ENCODE measurements at places on chromosomes 2 and 18. TPM values are rescaled to one million over a fixed set of nuclear protein-coding genes. Genes with fewer than 3 reads are reported as not detected.

GRCh38 chr2:217366266-217366895, 506.5 kb upstream of the TNP1 start:
- H3K36me3 ChIP-seq, result peaks cover 3% of the 10 kb centered on the region
- H3K27me3 ChIP-seq, result peaks cover 4% of the 10 kb centered on the region

- H3K27ac ChIP-seq, result peak overlapping the region; percentile 30
- DNase-seq, result no peak
- H3K27me3 ChIP-seq, result peaks cover 3% of the 10 kb centered on the region
- no peak overlapping the region for H3K4me3 ChIP-seq
- no peaks in the 10 kb centered on the region for H3K4me1 ChIP-seq
Observed at GRCh38 chr2:225165052-225165451, 122.8 kb upstream of the DOCK10 start.

- DNase-seq, result peak; percentile 48
- no peaks in the 10 kb centered on the region for H3K36me3 ChIP-seq
- no peak overlapping the region for H3K4me3 ChIP-seq
- H3K4me1 ChIP-seq, result peaks cover 2% of the 10 kb centered on the region
- peaks cover 21% of the 10 kb centered on the region for H3K27me3 ChIP-seq
Observed at GRCh38 chr2:119517433-119517832, 6.8 kb downstream of the SCTR start.

DNA sequence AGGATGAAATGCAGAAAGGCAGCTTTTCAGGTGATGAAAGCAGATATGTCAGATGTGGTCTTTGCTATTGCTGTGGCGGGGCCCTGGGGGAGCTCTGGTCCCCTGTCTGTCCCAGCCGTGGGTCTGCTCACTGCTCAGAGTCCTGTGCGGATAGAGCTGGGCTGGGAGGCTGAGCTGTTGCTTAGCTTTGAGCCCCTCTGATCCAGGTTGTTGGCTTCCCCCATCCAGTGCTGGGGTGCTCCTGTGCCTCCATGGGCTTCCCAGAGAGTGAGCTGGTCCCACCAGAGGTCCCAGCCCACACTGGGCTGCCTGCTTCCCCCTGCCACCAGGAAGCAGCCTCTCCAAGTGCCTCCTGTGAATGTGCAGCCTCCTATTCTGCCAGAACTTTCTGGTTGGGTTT, 55.4 kb downstream of the SH3RF3 start:
- peaks cover 2% of the 10 kb centered on the region for H3K4me1 ChIP-seq
- no peak for DNase-seq
- H3K4me3 ChIP-seq, result no peak overlapping the region

GRCh38 chr2:89833780-89834117, 1142.3 kb downstream of the RPIA start:
- H3K36me3 ChIP-seq, result peaks cover 36% of the 10 kb centered on the region
- no peaks in the 10 kb centered on the region for H3K4me1 ChIP-seq
- H3K4me3 ChIP-seq, result no peak overlapping the region
- DNase-seq, result no peak
- H3K27ac ChIP-seq, result no peak overlapping the region
- no peaks in the 10 kb centered on the region for H3K27me3 ChIP-seq

- peak overlapping the region; percentile 35 for H3K4me3 ChIP-seq
- H3K36me3 ChIP-seq, result peaks cover 17% of the 10 kb centered on the region
- H3K27me3 ChIP-seq, result no peaks in the 10 kb centered on the region
- peak; percentile 65 for DNase-seq
Observed at GRCh38 chr2:218257390-218257981, 3.3 kb upstream of the GPBAR1 start.

GRCh38 chr2:54008439-54008838, 37.6 kb upstream of the PSME4 start:
- H3K36me3 ChIP-seq, result peaks cover 15% of the 10 kb centered on the region
- peaks cover 9% of the 10 kb centered on the region for H3K4me1 ChIP-seq
- no peaks in the 10 kb centered on the region for H3K27me3 ChIP-seq
- no peak for DNase-seq

GRCh38 chr18:23852236-23853045, 162.1 kb upstream of the TTC39C start:
- no peaks in the 10 kb centered on the region for H3K36me3 ChIP-seq
- H3K4me3 ChIP-seq, result no peak overlapping the region
- DNase-seq, result no peak
- H3K4me1 ChIP-seq, result peaks cover 13% of the 10 kb centered on the region
- peaks cover 2% of the 10 kb centered on the region for H3K27me3 ChIP-seq

GRCh38 chr18:24633121-24633520, 172.7 kb downstream of the HRH4 start:
- H3K27ac ChIP-seq, result no peak overlapping the region
- no peaks in the 10 kb centered on the region for H3K4me1 ChIP-seq
- H3K36me3 ChIP-seq, result no peaks in the 10 kb centered on the region
- DNase-seq, result no peak

DNA sequence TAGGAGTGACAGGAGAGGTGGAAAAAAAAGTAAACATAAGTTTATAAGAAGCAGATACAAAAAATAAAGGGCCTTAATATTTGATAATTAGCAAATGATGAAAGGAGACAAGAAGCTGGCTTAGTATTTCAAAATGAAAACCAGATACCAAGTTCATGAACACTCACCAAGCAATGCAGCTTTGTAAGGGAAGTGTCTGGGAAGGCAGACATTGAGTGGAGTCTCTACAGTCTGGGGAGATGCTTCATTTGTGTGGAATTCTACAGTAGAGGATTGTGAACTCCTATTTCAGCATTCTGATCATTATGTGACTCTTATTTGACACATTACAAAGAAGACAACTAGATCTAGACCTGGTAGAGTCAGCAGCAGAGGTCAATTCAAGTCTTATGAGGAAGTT, 1072.7 kb downstream of the DSC3 start:
- no peaks in the 10 kb centered on the region for H3K4me1 ChIP-seq
- no peak overlapping the region for H3K27ac ChIP-seq
- H3K27me3 ChIP-seq, result no peaks in the 10 kb centered on the region
- no peak for DNase-seq

GRCh38 chr2:222862909-222863544, 2.2 kb downstream of the ACSL3 start:
- H3K27ac ChIP-seq, result no peak overlapping the region
- peaks cover 9% of the 10 kb centered on the region for H3K27me3 ChIP-seq
- DNase-seq, result no peak
- H3K4me1 ChIP-seq, result peaks cover 8% of the 10 kb centered on the region

DNA sequence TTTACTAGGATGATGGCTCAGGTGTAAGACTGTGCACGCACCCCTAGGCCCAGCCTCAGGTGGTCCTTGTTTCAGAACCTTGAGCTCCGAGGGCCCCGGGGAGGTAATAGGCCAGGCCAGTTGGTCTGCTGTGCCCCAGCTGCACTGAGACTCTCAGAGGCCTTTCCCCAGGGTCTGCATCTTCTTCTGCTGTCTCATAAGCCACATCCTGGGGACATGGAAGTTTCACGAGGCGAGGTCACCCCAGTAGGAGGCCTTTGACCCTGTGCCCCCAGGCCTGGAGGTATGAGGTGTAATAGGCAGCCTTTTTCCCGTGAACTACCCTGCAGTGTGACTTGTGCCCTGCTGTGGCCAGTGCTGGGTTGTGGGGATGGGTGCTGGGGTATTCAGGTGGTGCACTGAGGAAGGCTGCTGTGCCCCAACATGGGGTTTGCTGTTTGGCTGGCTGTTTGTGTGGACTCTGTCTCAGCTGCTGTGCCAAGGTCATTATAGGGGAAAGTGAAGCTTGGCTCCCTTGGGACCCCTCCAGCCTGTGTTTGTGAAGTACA, 6.9 kb downstream of the OXER1 start:
- H3K36me3 ChIP-seq, result no peaks in the 10 kb centered on the region
- no peak for DNase-seq
- peaks cover 13% of the 10 kb centered on the region for H3K4me1 ChIP-seq
- no peaks in the 10 kb centered on the region for H3K27me3 ChIP-seq
- H3K4me3 ChIP-seq, result no peak overlapping the region

DNA sequence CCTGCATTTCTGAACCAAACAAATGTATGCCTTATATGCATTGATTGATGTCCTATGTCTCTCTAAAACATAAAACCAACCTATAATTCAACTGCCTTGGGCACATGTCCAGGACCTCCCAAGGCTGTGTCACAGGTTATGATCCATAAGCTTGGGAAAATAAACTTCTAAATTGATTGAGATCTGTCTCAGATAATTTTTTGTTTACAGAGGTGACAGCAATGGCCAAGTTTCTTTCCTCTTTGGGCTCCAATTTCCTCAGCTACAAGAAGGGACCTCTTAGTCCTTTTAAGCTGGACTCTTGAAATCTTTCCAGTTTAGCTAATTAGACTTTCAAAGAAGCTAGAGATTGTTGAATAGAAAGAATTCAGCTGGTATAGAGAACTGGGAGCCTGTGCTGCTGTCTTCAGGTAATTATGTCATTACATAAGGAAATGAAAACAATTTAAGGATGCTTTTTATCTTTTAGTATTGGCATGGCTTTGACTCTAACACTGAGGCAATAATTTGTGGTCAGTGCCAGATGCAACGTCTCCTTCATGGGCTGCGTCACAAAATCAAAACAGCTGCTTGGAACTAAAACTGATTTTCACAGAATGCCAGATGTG, 412.1 kb upstream of the TRIB2 start:
- peaks cover 36% of the 10 kb centered on the region for H3K4me1 ChIP-seq
- no peaks in the 10 kb centered on the region for H3K27me3 ChIP-seq
- H3K36me3 ChIP-seq, result peaks cover 3% of the 10 kb centered on the region
- H3K4me3 ChIP-seq, result no peak overlapping the region
- H3K27ac ChIP-seq, result no peak overlapping the region

- no peak for DNase-seq
- no peaks in the 10 kb centered on the region for H3K4me1 ChIP-seq
- no peak overlapping the region for H3K4me3 ChIP-seq
- H3K27ac ChIP-seq, result no peak overlapping the region
Observed at GRCh38 chr18:8235894-8236293, 373.3 kb upstream of the RAB12 start.

DNA sequence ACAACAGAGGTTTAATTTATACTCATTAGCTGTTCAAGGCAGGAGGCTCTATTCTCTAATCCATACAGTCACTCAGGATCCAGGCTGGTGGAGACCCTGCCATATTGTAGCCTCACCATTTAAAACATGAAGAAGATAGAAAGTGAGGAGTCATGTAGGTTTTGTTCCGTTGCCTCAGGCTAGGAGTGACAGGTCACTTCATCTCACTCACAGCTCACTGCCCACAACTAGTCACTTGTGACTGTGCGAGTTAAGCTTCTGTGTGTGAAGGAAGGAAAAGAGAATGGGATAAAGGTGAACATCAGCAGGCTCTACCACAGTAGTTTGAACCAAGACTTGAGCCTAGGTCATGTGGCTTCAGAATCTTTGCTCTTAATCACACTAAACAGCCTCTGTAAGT, 9.0 kb upstream of the IGFBP2 start:
- no peaks in the 10 kb centered on the region for H3K36me3 ChIP-seq
- H3K4me1 ChIP-seq, result peaks cover 9% of the 10 kb centered on the region
- peaks cover 29% of the 10 kb centered on the region for H3K27me3 ChIP-seq

DNA sequence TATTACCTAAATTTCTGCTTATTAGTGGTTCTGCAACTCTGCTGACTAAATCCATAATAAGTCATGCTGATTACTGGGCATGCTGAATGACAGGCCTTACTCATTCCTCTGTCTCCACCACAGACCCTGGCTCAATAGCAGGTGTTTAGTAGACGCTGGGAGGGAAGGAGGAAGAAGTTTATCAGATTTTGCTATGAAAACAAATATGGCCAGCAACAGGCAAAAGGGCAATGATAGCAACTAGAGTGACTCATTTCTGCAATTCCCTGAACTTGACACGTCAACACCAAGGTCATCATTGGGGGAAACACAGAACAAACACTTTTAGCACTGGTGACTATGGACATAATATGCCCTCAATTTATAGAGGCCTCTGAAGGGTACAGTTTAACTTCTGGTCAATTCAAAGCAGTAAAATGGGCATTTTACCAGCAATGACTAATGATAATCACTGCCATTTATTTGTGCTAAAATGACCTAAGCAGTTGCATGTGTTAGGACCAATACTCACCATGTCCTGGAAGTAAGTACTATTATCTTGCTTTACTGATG, 35.2 kb downstream of the TMEM163 start:
- no peak overlapping the region for H3K4me3 ChIP-seq
- peaks cover 16% of the 10 kb centered on the region for H3K4me1 ChIP-seq
- no peak for DNase-seq
- peaks cover 4% of the 10 kb centered on the region for H3K36me3 ChIP-seq
- H3K27me3 ChIP-seq, result peaks cover 29% of the 10 kb centered on the region
- no peak overlapping the region for H3K27ac ChIP-seq

- peaks cover 11% of the 10 kb centered on the region for H3K27me3 ChIP-seq
- no peaks in the 10 kb centered on the region for H3K36me3 ChIP-seq
- no peak overlapping the region for H3K27ac ChIP-seq
- no peak overlapping the region for H3K4me3 ChIP-seq
- no peak for DNase-seq
Observed at GRCh38 chr2:237178396-237178795, 92.7 kb downstream of the COPS8 start.

DNA sequence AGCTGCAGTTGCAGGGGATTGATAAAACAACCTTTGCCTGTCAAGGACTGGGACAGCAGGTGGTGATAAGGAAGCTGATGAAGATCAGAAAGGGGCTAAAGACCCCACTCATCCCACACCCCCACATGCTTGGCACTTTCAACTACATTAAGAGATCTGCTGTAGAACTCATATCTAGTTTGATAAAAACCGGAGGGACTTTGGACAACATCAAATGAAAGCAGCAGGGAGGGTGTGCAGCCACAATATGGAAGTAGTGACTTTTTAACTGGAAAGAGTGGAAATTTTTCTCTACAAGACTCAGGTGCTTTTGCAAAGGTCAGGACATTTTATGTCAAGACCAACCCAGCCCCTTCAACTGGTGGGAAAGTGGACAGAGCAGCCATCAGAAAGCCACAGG, 56.8 kb downstream of the TBC1D8 start:
- H3K27ac ChIP-seq, result no peak overlapping the region
- peaks cover 9% of the 10 kb centered on the region for H3K27me3 ChIP-seq
- no peaks in the 10 kb centered on the region for H3K36me3 ChIP-seq
- no peak for DNase-seq

GRCh38 chr2:129006135-129006886, 687.6 kb upstream of the HS6ST1 start:
- no peaks in the 10 kb centered on the region for H3K36me3 ChIP-seq
- no peaks in the 10 kb centered on the region for H3K27me3 ChIP-seq
- H3K4me3 ChIP-seq, result no peak overlapping the region
- H3K27ac ChIP-seq, result no peak overlapping the region

EFR3B gene
- total RNA-seq, result 0.11 TPM

CDK5R2 gene
- not detected for total RNA-seq

FBXO41 gene
- 33.6 TPM for total RNA-seq

ILKAP gene
- 59.1 TPM for total RNA-seq

DSC2 gene
- total RNA-seq, result not detected

ATP5F1A gene
- total RNA-seq, result 285 TPM

COL6A3 gene
- 0.19 TPM for total RNA-seq

PLGLB1 gene
- total RNA-seq, result 14.0 TPM

IL36RN gene
- not detected for total RNA-seq

SIX3 gene
- total RNA-seq, result not detected

SCYGR4 gene
- total RNA-seq, result not detected

DSG1 gene
- not detected for total RNA-seq

CTNNA2 gene
- total RNA-seq, result not detected
